ENCODE measurements at places on chromosomes 3 and 15.

DNA sequence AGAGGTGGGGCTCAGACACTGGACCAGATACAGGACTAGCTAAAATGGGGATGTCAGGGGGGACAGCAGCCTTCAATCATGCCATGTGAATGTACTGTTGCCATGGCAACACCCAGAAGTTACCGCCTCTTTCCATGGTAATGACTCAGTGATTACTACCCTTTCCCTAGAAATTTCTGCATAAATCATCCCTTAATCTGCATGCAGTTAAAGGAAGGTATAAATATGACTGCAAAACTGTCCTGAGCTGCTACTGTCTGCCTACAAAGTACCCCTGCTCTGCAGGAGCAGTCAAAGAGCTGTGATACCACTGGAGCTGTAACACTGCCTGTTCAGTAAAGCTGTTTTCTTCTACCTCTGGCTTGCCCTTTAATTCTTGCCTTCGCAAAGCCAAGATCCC, 168.2 kb downstream of the PEAK1 start:
- no peak for DNase-seq

DNA sequence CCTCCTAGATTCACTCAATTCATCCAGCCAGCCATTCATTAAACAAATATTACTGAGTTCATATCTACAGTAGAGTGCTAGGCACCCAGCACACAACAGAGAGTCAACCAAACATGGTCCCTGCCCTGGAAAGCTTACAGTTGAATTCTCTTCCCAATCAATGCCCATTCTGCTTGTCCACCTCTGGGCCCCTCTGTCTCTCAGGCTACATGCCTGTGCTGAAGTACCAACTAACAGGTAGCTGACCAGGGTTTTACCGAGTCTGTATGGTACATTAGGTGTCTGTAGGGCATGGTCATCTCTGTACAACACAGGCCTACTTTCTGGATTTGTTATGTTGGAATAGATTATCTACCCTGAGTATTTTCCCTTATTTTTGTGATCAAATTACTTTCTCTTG, 23.3 kb downstream of the PLD1 start:
- DNase-seq: no peak

GRCh38 chr15:62109982-62110851, 43.4 kb downstream of the C2CD4A start:
- DNase-seq: no peak

GRCh38 chr3:103794656-103795055, 1359.8 kb downstream of the ZPLD1 start:
- no peak for DNase-seq

GRCh38 chr3:32575451-32576113, 4.9 kb upstream of the DYNC1LI1 start:
- DNase-seq: no peak

DNA sequence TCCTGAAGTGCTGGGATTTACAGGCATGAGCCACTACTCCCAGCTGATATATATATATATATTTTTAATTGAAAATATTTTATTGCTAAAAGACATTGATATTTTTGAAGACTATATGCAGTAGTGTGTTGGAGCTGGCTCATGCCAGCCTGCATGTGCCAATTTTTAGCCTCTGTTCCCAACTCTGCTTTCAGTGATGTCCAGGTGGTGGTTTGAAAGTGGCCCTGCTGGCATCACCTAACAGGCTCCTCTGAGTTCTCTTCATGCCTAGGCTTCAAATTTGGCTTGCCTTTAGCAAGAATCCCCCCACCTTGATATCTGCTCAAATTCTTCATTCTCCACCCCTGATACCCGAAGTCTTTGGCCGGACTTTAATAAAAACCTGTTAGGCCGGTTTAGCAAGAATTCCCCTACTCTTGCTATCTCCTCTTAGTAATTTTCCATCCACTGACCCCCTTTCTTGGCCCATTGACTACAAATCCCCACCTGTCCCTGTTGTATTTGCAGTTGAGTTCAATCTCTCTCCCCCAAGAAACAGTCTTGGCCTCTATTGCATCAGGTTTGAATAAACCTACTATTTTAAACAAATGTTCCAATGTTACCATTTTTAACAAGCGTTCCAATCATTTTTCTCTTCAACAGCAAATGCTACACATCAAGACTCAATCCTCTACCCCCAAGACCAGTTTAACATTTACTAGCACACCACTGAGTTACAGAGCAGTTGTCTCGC, 23.9 kb upstream of the CTSH start:
- DNase-seq: no peak
